ENCODE measurements at places on chromosomes 7 and 10.

GRCh38 chr7:55092186-55092974, 73.6 kb downstream of the EGFR start:
- DNase-seq = no peak

DNA sequence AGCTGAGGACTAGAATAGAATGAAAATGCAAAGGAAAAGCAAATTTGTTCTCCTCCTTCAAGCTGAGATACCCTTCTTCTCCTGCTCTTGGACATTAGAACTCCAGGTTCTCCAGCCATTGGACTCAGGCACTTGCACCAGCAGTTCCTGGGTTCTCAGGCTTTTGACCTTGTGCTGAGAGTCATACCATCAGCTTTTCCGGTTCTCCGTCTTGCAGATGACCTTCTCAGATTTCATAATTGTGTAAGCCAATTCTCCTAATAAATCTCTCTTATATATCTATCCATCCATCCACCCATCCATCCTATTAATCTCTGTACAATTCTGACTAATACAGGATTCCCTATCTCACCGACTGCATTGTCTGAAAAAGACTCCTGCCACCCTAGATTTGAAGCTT, 108.3 kb downstream of the AHR start:
- no peak for DNase-seq

DNA sequence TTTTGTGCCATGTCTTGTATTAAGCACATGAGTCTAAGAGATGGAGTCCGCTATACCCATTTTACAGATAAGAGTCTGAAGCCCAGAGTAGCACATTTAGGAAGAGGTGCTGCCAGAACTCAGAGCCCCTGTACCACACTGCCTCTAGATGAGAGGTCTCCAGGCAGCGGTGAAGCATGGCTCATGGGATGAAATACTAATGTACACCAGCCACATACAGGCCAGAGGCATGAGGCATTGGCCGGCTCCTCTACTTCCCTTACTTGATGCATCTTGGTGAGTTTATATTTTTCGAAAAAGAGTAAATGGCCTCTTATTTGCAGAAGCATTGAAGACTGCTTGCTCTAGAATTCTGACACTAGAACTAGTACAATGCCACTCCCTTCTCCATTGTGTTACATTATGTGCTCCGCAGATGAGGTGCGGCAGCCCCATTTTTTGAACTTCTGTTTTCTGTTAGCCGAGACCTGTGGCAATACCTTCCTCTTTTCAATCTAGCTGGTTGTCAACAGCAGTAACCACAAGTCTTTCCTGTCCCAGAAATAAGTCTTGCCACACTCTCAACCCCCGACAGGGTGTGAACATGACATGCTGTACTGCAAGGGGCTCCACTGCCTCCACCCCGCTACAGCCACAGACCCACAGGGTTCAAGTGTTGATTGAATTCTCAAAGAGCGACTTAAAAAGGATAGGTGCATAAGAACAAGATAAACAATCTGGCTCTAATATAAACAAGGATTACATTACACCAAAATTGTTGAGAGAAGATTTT, 145.3 kb downstream of the CELF2 start:
- peak; percentile 96 for DNase-seq

DNA sequence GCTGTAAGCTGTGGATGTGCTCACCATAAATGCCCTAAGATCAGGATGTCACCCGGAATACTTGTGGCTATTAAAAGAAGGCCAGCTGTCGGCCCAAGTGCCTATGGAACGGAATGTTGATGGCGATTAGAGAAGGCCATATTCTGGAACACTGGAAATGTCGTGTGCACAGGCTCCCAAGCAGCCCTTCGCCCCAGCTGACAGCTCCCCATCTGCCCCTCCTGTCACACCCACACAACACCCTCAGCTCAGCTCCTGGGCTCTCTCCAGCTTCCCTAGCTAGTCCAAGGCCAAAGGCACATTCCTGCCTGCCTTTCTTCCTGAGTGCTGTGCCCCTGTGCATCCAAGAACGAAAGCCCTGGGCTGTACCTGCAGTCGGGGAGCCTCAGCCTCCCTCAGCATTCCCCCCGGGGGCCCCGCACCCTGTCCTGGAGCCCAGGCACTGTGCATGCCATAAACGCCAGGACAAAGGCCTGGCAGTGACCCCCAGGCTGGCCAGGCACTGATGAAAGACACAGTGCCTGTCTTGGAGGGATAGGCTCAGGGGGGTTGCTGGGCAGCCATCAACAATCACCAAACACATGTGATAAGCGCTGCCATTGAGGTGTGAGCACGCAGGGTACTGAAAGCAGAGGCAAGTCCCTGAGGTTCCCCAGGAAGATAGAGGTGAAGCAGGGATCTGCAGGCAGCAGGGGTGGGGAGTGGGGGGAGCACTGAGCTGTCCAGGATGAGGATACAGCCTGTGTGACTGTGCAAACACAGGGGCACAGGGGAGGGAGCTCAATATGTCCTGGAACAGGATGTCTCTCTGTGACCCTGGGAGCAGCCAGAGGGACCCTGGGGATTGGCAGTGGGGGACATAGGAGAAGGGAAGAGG, 3.7 kb upstream of the LDB3 start:
- DNase-seq = no peak

DNA sequence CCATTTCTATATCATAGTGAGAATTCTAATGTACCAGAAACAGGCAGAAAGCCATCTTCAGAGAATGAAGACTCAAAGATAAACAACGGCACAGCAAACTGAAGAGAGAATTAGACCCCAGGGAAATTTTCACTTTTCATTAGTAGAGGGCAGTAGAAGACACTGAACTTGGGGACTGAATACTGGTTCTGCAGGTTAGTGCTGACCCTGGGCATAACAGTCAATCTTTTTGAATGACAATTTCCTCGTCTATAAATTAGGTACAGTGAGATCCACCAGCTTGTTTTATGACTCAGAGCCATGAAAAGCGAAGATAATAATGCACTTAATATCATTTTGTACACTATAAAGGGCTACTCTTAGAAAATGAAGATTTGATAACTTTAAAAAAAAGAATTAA, 13.7 kb downstream of the FKBP14 start:
- no peak for DNase-seq

DNA sequence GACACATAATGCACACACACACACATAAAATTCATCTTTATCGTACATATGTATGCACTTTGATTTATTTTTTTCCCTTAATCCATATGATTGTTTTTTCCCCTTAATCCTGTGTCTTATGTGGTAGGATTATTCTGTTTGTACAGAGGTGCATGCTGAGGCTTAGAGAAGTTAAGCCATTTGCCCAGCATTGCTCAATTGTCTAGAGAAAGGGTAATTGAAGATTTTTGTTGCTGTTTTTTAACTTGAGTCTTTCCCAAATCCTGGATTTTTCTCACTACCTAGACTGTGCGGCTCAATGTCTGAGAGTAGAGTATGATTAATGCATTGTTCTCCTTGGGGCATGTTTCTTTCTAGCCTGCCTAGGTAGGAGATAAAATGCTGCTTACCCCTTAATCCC, 35.0 kb downstream of the WBP1L start:
- DNase-seq = no peak
